Esophagus squamous epithelium (tissue), 5 donors: ENCODE measurements at places on chromosomes 13 and 19.

DNA sequence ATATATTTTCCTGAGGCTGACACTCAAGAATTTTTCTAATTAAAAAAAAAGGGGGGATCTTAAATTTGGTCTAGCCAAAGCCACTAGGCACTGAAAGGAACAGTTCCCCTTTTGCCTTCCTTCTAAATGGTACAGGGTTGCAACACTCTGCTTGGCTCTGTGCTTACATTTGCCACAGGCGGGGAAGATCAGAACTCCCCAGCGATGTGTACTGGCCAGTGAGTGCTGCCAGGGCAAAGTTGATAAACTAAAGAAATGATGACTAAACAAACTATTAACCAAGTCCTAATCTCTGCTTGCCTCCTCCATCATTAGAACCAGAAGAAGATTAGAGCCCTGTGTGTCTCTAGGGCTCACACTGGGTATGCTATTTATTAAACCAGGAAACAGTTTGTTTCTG is 75.3 kb upstream of the SCEL start:
- no peak for DNase-seq

GRCh38 chr13:39915418-39915817 is 260.0 kb downstream of the COG6 start:
- no peak for DNase-seq

DNA sequence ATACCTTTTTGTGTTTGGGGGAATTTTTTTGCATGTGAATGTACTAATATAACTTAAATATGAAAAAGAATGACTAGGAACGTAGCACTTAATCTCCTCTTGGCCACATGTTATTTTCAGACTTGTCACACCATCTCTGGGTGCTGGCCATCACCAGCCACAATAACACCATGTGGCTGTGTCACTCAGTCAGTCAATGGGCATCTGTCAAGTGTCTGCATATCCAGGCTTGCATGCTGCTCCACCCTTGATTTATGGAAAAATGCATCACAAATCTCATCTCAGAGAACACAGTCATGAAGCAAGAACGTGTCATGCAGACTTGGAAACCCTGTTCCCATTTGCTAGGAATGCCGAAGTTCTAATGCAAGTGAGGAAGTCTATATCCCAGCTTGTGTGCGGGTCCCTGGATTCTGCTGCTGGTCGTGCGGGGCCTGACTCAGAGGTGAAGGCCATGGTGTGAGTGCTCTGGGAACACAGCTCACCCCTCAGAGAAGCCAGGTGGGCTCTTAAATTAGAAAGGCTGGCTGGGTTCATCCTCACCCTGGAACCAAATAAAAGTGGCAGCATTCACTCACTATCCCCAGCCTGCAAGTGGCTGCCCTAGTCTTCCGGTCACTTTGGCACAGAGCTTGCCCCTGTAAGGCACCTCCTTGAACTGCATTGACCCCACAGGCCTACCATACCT is 53.6 kb upstream of the ARHGEF7 start:
- no peak for DNase-seq

DNA sequence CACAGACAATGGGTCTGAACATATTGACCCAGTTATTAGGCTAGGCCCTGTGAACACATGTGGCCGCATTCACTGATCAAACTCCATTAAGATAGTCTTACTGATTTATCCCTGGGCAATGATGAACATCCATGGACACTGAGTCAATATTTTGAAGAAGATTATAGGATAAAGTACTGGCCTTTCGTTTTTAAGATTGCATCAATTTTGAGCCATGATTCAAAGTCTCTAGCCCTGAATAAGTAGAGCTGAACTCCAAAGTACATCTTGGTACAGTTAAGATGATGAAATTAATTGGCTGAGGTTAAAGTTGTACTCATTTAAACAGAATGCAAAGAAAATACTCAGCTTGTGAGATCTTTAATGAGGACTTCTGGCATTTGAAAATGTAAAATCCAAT is 1581.9 kb downstream of the EFNB2 start:
- no peak for DNase-seq

GRCh38 chr19:52007451-52007805 is 583 bp downstream of the ZNF615 start:
- DNase-seq, result no peak

DNA sequence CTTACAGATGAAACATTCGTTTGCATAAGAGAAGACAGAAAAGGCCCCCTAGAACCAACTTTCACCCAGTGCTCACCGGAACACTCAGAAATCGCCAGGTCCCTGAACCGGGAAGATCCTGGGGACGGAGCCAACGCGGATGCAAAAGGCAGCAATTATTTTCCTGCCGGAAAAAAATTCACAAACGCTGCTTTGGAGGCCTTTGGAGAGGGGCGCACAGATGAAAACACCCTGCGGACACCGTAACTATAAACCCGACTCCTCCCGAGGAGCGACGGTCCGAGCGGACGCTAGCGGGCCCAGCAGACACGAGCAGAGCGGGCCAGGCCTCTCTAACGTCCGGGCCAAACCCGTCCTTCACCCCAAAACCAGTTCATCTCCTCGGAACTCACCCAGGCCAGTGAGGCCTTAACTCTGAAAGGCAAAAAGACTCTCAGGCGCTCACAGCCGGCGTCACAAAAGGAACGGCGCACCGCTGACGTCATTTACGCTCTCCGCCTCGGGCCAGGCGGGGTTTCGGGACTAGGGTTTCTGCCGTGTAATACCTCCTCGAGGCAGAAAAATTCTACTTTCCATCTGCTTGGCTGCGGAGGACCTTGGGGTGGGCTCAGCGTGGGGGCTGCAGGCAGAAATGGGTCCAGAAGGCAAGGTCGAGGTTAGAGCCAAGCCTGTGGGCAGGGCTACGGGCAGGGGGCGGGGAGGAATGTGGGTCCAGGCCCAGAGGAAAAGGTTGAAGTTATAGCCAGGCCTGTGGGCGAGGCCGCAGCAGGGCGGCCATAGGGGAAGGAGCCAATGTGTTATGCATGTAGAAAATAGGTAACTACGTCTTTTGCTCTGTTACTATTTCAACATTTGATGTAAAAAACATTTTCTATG is at the start of gene ZNF426:
Gene ZNF426, minus strand, starts transcription at position 463 of the 876 bp plus-strand sequence. CDS start 2,413 bp downstream, outside the sequence.
- DNase-seq, result peak; percentile 42

GRCh38 chr19:35670686-35671085 is 4.4 kb downstream of the UPK1A start:
- no peak for DNase-seq

DNA sequence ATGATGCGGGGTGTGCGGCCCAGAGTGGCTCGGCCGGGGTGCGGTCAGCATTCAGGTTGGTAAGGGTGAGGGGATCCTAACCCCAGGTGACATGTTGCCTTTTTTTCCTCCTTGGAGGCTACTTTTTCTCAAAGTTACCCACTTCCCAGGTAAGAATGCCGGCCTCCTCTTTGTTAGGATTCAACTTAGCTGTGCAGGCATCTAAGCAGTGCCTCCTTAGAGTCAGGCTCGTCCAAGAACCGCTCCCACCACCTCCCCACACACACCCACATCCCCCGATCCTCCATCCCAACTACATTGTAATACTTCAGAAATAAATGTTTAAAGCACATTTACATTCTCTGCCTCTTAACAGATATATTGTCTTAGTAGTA is 733 bp upstream of the ENOX1 start:
- no peak for DNase-seq

DNA sequence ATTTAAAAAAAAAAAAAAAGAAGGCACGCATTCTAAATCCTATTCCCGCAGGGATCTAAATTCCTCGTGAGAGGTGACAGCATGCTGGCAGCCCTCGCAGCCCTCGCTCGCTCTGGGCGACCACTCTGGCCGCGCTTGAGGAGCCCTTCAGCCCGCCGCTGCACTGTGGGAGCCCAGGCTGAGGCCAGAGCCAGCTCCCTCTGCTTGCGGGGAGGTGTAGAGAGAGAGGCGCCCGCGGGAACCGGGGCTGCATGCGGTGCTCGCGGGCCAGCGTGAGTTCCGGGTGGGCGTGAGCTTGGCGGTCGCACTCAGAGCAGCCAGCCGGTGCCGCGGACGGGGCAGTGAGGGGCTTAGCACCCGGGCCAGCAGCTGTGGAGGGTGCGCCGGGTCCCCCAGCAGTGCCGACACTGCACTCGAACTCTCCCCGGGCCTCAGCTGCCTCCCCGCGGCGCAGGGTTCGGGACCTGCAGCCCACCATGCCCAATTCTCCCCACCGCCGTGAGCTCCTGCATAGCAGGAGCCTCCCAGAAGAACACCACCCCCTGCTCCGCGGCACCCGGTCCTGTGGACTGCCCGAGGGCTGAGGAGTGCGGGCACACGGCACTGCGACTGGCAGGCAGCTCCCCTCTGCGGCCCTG is 553.9 kb downstream of the LMO7 start:
- DNase-seq, result no peak

- DNase-seq, result no peak
These were observed 13.1 kb downstream of the EPS8L1 start for GRCh38 chr19:55088543-55089341.

DNA sequence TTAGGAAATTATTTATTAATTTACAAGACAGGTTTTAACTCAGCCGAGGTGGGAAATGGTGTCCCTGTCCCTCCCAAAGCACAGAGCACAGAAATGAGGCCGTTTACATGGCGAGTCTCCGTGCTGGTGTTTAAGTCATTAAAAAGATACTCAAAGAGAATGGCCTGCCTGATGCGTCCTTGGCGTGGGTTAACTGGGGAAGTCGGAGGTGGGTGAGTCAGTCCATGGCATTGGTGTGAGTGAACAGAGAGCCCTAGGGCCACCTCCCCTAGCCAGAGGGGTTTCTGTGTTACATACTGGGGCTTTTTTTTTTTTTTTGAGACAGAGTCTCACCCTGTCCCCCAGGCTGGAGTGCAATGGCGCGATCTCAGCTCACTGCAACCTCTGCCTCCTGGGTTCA is 3.9 kb downstream of the FEM1A start:
- DNase-seq, result no peak

DNA sequence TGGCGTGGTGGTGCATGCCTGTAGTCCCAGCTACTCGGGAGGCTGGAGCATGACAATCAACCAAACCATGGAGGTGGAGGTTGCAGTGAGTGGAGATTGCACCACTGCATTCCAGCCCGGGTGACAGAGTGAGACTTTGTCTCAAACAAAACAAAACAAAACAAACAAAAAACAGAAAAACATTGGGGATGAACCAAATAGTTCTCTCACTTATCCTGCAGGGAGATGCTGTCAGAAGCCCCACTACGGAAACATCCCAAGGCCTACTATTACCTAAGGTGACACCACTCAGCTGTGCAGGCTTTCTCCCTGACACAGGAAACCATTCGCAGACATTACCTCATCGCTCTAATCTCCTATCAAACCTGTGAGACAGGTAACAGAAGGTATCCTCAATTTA is 113.5 kb downstream of the FOXO1 start:
- DNase-seq, result no peak

- no peak for DNase-seq
These were observed 20.9 kb downstream of the COG6 start for GRCh38 chr13:39676315-39676876.

- no peak for DNase-seq
These were observed 467 bp downstream of the LAMP1 start for GRCh38 chr13:113297370-113298042.

- DNase-seq, result no peak
These were observed 91.6 kb upstream of the SIAH3 start for GRCh38 chr13:45943120-45943519.

DNA sequence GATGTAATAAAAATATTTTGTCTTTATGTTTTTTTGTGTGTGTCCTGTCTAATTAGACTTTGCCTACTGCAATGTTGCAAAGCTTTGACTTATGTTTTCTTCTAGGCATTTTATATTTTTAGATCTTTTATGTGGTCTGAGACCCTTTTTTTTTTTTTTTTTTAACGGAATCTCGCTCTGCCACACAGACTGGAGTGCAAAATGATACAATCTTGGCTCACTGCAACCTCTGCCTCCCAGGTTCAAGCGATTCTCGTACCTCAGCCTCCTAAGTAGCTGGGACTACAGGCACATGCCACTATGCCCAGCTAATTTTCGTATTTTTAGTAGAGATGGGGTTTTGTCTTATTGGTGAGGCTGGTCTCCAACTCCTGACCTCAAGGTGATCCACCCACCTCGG is 8.5 kb upstream of the ZNF304 start:
- DNase-seq, result no peak

- DNase-seq, result no peak
These were observed 7.6 kb downstream of the COL4A1 start for GRCh38 chr13:110299283-110299840.

- DNase-seq, result no peak
These were observed 518.8 kb downstream of the MYO16 start for GRCh38 chr13:109148243-109148642.

GRCh38 chr19:30062065-30062906 is 120.2 kb downstream of the URI1 start:
- DNase-seq, result no peak

DNA sequence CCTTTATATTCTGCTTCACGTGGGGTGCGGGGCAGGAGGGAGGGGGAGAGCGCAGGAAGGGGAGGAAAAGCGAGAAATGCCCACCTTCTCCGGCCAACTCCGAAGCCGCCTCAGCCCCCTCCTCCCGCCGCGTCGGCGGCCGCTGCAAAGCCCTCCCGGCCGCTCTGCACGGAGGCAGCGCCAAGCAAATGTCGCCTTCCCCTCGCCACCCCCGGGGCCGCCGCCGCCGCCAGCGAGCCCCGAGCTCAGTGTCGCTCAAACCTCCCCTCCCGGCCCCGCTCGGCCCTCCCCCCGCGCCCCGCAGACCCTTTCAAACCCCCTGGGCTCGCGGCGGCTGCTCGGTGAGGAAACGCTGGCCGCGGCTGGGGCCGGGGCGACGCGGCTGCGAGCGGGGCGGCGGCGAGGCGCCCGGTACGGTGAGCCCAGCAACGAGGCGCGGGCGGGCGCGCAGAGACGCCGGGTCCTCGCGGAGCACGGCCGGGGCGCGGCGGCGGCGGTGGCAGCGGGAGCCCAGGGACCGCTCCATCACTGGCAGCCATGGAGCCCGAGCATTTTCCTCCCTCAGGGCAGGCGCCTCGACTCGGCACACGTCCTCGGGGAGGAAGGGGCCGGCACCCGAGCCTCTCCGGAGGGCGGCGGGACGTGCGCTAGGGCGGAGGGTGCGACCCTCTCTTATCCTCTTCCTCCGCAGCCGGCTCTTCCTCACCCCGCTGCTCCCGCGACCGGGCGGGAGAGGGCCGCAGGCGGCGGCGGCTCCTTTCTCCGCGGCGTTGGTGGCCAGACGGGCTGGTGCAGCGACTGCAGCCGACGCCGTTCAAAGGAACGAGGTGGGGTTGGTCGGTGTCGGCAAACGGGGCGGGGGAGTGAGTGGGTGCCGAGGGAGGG is 463 bp upstream of the TSC22D1 start:
- no peak for DNase-seq

GRCh38 chr13:84902243-84902642 is 897.0 kb downstream of the SLITRK6 start:
- no peak for DNase-seq

- DNase-seq, result peak; percentile 14
These were observed 1.2 kb downstream of the LRCH1 start for GRCh38 chr13:46553886-46554858.
